ENCODE measurements at places on chromosomes 1 and 21. TPM values are rescaled to one million over a fixed set of nuclear protein-coding genes. Genes with fewer than 3 reads are reported as not detected.

The RBP7 gene
- not detected for total RNA-seq

The GPR25 gene
- not detected for total RNA-seq

The MRPL20 gene
- 87.3 TPM for total RNA-seq

The SERPINC1 gene
- not detected for total RNA-seq

The RNU1-3 gene
- total RNA-seq: 1,691 TPM

The KCNN3 gene
- total RNA-seq: not detected

The RNU1-4 gene
- total RNA-seq: 1,691 TPM

The HHAT gene
- 1.3 TPM for total RNA-seq

The TRABD2B gene
- total RNA-seq: not detected

The EIF4G3 gene
- 48.1 TPM for total RNA-seq

Data from activated CD4-positive, alpha-beta memory T cell treated with anti-CD3 and anti-CD28 coated beads, Interleukin-2, amount 10 ng/mL, durations not matched to agents 7 days and 5 days (primary cell).